Left cardiac atrium (tissue), 4 donors: ENCODE measurements at places on chromosomes 16 and 17.
A peak's percentile ranks its signal among the peaks of the same experiment; 100 is the strongest.

GRCh38 chr16:80583466-80583865 is 42.7 kb downstream of the DYNLRB2 start:
- DNase-seq: peak; percentile 38

DNA sequence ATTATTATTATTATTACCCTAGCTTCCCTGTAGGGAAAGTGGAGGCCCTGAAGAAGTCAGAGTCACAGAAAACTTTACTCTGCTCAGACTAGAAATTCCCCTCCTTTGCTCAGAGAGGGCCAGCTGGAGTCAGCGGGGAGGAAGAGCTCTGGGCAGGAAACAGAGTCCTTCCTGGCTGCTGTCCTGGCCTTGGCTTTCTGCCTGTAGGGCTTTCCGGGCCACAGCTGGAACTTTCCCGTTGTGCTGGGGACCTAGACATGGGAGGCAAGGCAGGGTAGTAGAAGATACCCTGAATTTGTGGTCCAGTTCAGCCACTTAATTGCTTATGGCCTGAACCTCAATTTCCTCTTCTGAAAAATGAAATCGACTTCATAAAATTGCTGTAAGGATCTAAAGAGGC is 14.0 kb upstream of the CCL2 start:
- peak; percentile 78 for DNase-seq

- DNase-seq: no peak
Observed at GRCh38 chr16:67386861-67387455, 6.3 kb downstream of the TPPP3 start.

GRCh38 chr17:21680366-21680765 is 12.0 kb upstream of the KCNJ18 start:
- no peak for DNase-seq

DNA sequence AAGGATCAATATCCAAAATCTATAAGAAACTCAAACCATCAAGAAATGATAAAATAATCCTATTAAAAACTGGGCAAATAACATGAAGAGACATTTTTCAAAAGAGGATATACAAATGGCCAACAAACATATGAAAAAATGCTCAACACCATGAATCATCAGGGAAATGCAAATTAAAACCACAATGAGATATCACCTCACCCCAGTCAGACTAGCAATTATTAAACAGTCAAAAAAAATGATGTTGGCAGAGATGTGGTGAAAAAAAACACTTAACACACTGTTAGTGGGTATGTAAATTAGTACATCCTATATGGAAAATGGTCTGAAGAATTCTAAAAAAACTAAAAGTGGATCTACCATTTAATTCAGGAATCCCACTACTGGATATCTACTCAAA is 379.0 kb upstream of the SOX9 start:
- DNase-seq: no peak

DNA sequence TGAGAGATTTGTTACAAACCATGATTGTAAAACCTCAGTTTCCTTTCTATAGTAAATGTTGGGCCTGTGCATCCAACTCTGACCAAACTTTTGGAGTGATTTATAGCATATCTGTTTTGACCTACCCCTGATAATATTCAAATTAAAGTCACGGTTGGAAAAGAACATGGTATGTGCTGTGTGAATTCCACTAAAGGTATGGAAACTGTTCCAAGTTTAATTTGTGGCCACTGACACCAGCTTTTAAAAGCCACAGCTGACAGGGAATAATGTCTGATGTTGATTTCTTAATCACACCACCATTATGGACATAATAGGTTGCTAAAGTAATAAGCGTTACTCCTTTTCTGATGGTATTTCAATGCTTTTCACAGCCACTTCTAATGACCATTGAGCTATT is 1215.9 kb downstream of the CDH8 start:
- DNase-seq: no peak

DNA sequence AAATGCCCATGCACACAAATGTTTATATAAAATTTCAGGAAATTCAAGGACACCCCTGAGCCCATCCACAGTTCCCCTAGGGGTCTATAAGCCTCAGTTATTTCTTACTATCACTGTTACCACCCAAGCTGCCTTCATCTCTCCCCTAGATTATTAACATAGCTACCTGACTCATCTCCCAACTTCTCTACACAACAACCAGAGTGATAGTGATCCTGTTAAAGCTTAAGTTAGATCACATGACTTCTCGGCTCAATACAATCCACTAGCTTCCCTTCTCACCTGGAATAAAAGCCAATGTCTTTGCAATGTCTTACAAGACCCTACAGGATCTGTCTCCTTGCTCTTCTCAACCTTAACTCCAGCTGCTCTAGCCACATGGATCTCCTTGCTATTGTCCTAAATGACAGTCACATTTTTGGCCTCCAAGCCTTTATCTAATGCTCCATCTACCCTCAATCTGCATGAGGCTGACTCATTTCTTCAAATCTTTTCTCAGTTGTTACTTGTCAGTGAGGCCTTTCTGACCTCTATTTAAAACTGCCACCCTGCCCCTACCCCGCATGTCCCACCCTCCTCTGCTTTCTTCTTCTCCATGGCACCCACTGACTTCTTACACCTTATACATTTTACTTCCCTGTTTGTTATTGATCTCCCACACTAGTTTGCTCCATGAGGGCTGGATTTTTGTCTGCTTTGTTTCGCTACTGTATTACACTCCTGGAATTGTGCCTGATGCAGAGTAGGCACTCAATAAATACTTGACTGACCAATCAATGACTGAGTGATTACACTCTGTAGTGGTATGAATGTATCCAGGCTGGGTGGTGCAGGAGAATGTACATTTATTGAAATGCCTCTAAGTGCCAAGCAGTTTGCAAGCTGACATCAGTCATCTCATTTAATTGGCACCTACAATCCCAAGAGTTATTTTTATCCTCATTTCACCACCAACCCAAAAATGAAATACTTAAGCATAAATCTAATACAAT is 5.2 kb upstream of the LIG3 start:
- DNase-seq: no peak

DNA sequence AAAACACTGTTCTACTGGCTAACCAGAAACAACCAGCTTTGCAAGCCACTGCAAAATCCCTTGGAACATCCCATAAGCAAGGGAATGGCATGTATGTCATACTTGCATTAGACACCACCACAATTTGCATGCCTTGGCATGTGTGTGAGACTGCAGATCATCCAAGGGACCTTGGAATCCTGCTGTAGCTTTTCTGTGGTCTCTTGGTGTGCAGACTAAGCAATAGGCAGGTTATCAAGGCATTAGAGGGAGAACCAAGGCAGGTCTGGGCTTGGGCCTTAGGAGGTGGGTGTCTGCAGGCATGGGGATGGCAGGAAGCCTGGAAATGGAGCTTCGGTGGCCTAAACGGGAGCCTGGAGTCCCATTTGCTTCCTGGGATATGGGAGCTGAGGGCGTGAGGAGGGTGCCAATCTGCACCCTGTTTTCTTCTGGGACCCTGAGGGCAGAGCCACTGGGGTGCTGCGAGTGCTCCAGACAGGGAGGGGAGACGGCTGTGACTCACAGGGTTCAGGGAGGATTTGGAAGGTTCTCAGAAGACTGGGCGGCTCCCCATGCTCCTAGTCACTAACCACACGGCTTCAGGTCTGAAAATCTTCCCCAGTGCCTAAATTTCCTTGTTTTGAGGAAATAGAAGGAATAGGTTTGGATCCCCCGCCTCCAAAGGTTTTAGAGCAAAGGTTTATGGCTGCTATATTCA is 36.6 kb downstream of the FAM20A start:
- no peak for DNase-seq
